ENCODE measurements at places on chromosomes 6 and 20. TPM values are rescaled to one million over a fixed set of nuclear protein-coding genes. Genes with fewer than 3 reads are reported as not detected.

Gene MUCL3
- polyA plus RNA-seq = 0.03 TPM

Gene DLK2
- 1.1 TPM for polyA plus RNA-seq

Gene FOXF2
- polyA plus RNA-seq = 0.20 TPM

Gene MAK
- 2.8 TPM for polyA plus RNA-seq

Gene PCMTD2
- polyA plus RNA-seq = 163 TPM

Gene SLC25A27
- 64.9 TPM for polyA plus RNA-seq

Gene CRIP3
- 2.4 TPM for polyA plus RNA-seq
